Skeletal muscle cell (primary cell): ENCODE measurements at places on chromosomes 3 and 15.
A peak's percentile ranks its signal among the peaks of the same experiment; 100 is the strongest.

GRCh38 chr3:99396651-99397275 lies 241.6 kb upstream of the COL8A1 start:
- DNase-seq = no peak

DNA sequence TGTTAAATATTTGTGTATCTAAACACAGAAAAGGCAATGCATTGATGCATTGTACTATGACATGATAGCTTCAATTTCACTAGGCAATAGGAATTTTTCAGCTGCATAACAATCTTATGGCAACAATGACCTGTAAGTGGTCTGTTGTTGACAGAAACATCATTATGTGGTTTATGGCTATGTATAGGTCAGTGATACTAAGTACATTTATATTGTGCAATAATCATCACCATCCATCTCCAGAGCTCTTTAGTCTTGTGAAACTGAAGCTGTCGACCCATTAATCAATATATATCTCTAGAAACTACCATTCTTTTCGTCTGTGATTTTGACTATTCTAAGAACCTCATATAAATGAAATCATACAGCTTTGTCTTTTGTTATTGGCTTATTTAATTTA lies 200.1 kb upstream of the ZNF717 start:
- DNase-seq = peak; percentile 30

DNA sequence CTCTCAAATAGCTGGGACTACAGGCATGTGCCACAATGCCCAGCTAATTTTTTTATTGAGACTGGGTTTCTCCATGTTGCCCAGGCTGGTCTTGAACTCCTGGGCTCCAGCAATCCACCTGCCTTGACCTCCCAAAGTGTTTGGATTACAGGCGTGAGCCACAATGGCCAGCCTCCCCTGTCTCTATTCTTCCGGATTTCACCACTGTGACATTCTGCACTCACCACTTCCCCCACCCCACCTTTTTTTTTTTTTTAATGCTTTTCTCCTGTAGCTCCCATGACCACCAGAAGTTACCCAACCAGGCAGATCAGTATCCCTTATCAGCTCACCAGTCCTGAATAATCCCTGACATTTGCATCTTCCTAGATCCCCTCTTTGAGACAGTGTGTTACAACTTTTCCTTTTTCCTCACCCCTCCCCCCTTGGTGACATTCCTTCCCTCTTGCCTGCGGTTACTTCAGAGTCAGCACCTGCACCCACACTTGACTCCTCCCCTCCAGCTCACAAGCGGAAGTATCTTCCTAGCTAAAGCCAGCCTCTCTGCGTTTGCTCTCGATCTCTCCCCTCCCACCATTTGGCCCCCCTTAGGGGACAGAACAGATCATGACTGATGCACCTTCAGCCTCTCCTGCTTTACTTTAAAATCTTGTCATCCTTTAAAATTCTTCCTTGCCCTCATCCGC lies 13.5 kb upstream of the ZNF592 start:
- DNase-seq = no peak

GRCh38 chr15:84879088-84879780 lies 5.2 kb upstream of the SLC28A1 start:
- DNase-seq = no peak

DNA sequence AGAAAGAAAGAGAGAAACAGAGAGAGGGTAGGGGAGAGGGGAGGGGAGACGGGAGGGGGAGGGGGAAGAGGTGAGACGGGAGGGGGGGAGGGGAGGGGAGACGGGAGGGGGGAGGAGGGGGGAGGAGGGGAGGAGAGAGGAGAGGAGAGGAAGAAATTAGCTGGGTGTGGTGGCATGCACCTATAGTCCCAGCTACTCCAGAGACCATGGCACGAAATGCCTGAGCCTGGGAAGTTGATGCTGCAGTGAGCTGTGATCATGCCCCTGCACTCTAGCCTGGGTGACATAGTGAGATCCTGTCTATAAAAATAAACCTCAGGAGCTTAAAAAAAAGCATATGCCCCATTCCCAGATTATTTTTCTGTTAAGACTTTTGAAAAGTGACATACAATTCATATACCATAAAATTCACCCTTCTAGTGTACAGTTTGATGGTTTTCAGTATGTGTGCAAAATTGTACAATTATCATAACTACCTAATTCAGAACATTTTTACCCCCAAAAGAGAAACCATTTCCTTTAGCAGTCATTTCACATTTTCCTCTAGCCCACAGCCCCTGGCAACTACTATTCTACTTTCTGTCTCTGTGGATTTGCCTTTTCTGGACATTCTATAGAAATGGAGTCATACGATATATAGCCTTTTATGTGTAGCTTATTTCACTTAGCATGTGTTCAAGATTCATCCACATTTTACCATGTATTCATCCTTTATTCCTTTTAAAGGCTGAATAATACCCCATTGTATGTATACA lies 699.6 kb downstream of the FHIT start:
- no peak for DNase-seq

DNA sequence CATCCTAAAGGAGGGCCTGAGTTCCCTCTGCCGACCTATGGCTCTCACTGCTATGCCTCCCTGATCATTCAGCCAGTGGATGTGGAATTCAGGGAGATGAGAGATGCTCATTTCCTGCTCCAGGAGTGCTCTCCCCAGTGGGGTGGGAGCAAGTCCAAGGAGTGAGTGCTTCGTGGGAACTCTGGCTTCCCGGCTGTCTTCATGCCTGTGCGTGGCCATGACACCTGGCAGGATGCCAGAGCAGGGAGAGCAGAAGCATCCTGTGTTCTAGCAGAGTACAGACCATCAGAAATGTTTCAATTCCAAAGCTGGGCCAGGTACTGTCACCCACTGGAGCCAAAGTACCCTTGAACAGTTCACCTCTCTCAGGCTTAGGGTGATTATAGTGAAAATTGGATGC lies 45.1 kb downstream of the APH1B start:
- no peak for DNase-seq

- peak; percentile 30 for DNase-seq
These were observed 8.4 kb downstream of the GOLM2 start for GRCh38 chr15:44296625-44297524.

DNA sequence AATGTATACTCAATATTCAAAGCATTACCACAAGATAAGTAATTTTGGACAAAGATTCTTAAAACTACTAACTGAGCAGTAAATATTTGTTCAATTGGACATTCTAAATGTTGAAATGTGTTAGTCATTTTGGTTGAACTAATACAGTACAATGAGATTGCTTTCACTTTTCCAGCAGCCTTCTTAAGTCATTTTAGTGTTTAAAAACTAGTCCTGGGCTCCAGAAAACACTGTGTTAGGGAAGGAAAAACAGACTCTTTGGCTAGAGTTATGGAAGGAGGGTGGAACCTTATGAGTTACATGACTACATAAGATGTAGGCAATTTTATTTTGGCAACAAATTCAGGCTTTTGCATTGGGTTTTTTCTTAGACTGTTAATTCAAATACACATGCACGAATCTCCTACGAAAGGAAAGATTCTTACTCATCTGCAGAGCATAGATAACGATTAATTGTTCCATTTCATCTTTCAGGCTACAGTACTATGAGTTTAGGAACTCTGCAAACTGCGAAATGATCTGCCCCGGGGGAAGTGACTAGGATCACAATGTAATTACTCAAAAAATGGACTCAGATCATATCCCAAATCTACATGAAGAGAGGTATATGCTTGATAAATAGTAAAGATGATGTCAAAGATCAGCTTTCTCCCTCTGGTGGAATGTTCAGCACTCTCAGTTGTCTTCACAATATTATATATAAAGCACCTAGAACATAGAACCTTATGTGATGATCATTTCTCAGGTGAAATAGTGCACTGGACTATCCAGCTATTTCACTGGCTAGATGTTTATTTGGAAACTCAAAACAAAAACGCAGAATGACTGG lies 492.8 kb upstream of the MDFIC2 start:
- peak; percentile 22 for DNase-seq

DNA sequence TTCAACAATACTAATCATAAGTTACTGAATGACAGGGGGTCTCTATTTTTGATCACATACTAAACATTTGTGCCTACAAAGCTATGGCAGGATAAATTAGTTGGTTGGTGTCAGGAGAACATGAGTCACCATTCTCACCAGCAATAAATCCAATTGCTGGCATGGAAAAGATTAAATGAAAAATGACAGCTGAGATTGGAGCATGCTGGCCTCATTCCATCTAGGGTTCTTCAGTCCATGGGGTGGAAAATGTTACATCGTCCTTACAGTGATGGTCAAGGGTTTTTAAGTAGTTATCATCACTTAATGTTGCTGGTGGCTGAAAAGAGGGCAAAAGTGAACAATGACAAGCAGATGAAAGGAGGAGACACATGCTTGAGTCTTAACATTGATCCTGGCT lies 180.1 kb upstream of the BCL6 start:
- DNase-seq = no peak
